AG09309 (cell line): ENCODE measurements at places on chromosomes 3 and 15.
A peak's percentile ranks its signal among the peaks of the same experiment; 100 is the strongest.

GRCh38 chr3:101084404-101084803 lies 91.2 kb upstream of the ABI3BP start:
- no peak for DNase-seq

DNA sequence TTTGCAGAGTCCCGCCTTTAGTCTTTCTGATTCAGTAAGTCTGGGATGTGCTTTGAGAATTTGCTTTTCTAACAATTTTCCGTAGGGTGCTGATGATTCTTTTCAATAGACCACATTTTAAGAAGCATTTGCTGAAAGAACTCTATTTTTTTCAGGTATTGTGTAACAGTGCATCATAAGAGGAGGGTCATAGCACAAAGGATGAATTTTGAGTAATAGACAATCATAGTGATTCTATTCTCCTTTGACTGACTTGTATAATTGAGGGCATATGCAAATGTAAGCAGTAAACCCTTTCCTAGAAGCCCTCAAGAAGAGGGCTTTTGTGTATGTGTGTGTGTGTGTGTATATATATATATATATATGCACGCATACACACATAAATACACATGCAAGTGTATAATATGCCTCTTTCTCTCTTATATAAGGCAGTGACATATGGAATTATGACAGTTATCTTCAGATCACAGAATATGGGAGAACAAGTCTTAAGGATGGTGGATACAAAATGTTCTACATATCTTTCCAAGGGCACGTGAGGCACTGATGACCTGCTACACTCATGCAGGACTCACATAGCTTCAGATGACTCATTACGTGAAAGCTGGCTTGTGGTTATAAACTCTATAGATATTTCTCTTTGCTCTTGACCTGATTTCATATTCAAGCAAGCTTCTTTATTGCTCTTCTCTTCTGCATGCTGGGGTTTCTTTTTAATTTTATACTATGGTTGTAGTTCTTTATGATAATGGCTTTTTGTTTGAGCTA lies 6.5 kb upstream of the PLSCR1 start:
- DNase-seq: no peak

- no peak for DNase-seq
These were observed 189.8 kb downstream of the RYR3 start for GRCh38 chr15:33500432-33501195.

DNA sequence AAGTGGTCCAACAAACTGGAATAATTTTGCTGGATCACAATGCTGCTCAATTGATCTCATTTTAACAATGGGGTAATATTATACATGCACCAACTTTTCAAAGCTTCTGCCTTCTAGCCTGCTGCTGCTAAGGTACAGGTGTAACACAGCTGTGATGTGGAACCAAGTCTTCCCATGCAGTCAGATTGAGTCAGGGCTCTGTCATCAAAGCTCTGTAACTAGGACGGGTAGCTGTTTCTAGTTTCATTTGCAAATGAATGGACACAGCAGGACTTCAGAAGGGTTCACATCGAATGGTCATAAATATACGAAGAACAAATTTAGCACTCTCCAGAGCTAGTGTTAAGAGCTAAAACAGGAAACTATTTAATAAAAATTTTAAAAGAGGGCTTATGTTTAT lies 189.2 kb downstream of the USP13 start:
- no peak for DNase-seq

DNA sequence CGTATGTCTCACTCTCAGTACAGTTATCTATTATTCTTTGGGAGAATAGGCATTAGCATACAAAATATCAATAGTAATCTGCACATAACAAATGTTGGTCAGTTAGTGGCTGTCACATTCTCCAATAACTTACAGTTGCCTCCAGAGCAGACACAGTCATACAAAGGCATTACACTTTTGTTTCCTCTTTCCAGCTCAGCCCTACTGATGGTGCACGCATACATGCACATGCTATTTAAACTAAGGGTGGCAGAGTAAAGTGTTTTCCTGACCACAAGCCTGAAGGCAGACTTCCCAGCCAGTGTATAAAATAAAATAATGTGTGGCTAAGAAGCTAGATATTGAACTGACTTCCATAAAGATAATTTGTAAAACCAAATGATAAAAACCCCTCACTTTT lies 47.6 kb downstream of the PHLDB2 start:
- no peak for DNase-seq

DNA sequence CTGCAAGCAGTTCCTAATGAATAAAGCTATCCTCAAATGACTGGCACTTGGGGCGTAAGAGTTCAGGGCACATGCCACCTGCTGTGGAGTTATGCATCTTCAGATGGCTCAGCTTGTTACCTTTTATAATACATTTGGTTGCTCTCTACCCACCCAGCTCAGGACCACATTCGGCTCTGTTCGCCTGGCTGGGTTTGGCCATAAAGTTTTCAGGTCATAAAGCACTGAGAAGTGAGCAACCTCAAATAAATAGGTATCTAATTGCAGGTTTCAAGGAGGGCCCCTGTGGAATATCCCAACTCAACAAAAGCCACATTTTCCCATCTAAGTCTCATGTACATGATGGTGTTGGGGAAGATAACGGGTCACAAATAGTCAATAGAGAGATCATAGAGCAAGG lies 727.3 kb downstream of the GRM7 start:
- DNase-seq: no peak

GRCh38 chr3:169403855-169404519 lies 259.5 kb downstream of the MECOM start:
- DNase-seq: no peak

DNA sequence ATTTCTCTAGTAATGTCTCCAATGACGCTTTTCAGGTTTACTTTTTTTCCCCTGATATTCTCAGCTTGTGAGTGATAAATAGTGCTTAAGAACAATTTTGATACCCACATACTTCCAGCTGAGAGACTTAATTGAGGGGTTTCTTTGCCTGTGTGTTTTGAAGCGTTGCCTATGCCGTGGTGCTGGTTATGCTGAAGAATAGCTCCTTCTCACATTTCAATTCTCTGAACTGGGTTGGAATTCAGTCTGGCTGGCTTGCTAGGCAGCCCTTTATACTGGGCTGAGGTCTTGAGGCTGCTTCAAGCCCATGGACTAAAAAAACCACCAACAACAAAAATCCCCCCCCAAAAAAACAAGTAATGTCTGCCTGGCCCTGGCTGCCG lies 87.4 kb downstream of the CHST2 start:
- no peak for DNase-seq

GRCh38 chr3:2456788-2457187 lies 358.1 kb downstream of the CNTN4 start:
- no peak for DNase-seq

DNA sequence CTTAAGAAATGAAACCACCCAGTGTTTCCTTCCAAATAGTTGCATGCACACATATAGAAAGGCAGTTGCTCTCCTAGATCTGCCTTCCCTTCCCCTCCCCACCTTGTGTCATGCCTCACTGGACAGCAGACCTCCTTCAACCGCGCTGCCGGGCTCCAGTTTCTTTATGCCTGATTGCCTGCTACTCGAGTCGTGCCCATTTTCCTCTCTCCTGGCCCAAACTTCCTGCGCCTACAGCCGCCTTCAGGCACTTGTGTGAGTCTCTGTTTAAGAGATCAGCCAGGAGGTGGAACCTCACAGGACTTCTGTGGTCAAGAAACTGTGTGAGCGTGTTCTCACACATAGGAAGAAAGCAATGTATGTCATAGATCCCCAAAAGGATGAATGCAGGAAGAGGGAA lies 8.8 kb upstream of the FAM107A start:
- no peak for DNase-seq

DNA sequence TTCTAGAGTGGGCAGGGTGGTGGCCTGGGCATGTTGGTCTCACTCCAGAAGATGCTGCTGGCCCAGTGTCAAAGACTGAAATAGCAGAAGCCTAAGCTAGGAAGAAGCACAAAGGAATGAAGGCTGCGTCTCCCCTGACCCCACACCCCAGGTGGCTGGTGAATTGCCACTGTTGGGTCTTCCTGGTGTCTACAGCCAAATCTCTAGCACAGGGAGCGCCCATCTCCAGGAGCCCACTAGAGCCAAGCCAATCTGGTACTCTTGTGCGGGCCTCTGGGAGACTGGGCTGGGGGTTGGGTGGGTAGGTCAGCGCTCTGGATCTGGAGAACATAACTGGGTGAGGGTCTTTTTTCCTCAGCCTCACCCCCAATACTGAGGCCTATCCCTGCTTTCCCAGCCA lies 894 bp downstream of the TUSC2 start:
- no peak for DNase-seq

GRCh38 chr3:122132949-122133540 lies 50.4 kb upstream of the CASR start:
- no peak for DNase-seq

DNA sequence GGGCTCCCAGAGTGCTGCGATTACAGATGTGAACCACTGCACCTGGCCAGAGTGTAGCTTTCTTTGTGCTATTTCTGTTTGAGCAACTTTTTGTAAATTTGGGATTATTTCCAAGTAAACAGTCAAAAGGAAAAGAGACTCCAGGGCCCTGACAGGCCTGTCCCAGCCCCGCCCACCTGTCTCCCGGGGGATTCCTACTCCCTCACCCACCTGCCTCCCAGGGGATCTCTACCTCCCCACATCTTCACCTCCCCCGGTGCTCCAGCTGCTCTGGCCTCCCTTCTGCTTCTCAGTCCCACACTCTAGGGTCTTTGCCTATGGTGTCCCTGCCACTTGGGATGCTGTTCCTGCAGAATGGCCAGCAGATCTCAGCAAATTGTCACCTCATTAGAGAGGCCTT lies 7.0 kb downstream of the RHCG start:
- DNase-seq: no peak

- DNase-seq: no peak
These were observed 173.7 kb downstream of the ATG7 start for GRCh38 chr3:11445883-11446282.

- DNase-seq: no peak
These were observed 23.2 kb downstream of the CCR9 start for GRCh38 chr3:45909542-45909941.

DNA sequence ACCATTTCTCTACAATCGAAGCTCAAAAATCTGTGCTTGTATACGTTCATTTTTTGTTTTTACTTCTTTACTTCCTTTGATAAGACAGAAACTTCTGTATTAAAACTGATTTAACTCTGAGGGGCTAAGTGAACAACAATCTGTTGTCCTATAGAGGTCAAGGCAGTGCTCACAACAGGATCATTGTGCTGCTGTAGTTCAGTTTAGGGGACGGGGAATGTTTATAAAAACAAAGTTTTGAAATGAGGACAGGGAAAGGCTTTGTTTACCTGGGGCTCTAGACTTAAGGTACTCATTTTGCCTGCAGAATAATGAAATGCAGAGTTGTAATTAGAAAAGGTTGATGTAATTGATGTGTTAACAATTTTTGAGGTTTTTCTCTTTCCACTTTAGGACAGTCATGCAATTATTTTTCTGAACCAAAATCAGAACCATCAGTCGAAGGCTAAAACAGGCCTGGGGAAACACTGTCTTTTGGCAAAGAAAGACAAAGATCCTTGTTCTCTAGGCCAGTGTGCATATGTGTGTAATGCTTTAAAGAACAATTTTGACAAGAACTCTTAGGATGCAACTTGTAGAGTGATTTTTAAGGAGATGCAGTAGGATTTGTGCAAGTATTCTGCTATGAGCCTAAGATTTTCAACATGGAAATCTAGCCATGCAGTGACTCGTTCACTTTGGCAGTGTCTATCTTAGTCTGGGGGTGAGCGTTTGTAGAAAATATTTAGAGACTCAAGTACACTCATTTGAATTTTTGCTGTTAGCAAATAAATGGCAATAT lies 165.2 kb downstream of the PGPEP1L start:
- no peak for DNase-seq

DNA sequence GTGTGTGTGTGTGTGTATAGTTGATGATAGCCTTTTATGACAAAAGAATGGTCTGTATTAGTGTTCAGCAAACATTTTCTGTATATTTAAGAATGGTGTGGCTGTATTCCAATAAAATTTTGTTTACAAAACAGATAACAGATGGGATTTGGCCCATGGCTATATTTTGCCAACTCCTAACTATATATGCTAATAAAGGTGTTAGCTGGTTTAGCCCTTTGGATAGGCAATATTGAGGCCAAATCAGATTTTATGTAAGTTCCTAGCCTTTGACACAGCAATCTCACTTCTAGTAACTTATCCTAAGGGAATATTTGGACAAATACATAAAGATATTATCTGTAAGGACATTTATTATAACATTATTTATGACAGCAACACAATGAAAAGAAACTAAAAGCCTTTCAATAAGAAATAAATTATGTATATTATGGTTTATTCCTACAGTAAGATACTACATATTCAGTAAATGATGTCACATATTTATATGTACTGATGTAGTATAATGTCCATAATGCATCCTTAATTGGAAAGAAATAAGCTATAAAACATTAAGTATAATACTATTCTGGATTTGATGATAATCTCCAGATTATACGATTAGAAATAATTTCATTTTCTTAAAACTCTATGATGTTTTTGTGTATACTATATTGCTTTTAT lies 264.0 kb downstream of the RBMS3 start:
- no peak for DNase-seq

- no peak for DNase-seq
These were observed 124.8 kb downstream of the NSUN3 start for GRCh38 chr3:94187697-94188096.

DNA sequence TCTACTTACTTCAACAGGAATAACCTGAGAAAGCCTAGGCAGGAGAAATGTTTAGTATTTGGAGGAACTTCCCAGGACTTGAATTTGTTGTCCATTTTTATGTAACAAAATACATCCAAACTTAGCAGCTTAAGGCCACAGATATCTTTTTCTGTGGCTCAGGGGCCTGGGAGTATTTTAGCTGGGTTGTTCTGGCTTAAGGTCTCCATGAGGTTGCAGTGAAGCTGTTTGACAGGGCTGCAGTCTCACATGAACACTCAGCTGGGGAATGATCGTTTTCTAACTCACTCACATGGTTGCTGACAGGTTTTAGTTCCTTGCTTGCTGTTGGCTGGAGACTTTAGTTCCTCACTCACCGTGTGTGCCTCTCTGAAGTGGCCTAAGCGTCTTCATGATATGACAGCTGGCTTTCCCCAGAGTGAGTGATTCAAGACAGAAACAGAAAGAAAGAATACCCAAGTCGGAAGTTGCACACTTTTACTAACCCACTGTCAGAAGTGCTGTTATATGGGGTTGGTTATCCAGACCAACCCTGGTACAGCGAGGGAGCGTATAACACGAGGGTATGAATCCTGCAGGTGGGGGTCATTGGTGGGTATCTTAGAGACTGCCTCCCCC lies 229.7 kb upstream of the TBL1XR1 start:
- no peak for DNase-seq

- peak; percentile 29 for DNase-seq
These were observed 309.2 kb downstream of the MAGI1 start for GRCh38 chr3:65729555-65729954.
